ENCODE measurements at places on chromosomes 16 and 17.

DNA sequence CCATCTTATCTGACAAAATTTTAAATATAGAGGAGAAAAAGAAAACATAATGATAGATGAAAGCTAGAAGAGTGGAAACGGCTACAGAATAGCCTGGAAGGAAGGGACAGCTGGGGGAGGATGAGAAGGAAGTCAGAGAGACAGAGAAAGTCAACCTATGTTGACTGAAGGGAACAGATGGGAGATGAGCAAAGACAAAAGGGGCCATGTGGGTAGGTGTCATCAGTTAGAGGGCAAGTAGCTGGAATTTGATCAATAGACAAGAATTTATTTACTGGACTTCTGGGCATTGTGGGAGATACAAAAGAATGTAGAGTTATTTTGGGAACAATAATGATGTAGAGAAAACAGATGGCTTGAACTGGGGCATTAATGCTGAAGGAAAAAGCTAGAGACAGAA is 194.4 kb downstream of the ANKFN1 start:
- DNase-seq, result no peak

DNA sequence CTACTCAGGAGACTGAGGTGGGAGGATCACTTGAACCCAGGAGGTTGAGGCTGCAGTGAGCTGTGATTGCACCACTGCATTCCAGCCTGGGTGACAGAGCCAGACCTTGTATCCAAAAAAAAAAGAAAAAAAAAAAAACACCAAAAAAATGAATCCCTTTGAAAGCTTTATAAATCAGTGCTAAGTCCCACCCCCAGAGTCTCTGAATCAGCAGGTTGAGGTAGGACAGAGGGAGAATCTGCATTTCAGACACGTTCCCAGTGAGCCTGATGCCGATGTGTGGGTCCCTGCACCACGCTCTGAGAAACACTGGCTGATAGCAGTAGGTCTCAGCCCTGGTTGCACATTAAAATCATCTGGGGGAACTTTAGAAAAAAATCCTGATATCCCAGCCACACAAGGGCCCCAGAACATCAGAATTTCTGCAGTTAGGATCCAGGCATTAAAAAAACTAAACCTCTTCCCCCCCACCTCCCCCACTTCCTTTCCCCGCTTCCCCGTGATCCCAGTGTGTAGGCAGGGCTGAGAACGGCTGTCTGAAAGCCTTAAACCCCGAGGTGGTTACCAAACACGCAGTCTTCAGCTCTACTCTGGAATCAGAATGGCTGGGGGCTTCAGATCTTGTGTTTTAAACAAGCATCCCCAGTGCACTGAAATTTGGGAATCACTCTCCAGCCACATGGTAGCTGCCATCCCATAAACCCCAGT is 27.3 kb upstream of the GPRC5B start:
- no peak for DNase-seq

DNA sequence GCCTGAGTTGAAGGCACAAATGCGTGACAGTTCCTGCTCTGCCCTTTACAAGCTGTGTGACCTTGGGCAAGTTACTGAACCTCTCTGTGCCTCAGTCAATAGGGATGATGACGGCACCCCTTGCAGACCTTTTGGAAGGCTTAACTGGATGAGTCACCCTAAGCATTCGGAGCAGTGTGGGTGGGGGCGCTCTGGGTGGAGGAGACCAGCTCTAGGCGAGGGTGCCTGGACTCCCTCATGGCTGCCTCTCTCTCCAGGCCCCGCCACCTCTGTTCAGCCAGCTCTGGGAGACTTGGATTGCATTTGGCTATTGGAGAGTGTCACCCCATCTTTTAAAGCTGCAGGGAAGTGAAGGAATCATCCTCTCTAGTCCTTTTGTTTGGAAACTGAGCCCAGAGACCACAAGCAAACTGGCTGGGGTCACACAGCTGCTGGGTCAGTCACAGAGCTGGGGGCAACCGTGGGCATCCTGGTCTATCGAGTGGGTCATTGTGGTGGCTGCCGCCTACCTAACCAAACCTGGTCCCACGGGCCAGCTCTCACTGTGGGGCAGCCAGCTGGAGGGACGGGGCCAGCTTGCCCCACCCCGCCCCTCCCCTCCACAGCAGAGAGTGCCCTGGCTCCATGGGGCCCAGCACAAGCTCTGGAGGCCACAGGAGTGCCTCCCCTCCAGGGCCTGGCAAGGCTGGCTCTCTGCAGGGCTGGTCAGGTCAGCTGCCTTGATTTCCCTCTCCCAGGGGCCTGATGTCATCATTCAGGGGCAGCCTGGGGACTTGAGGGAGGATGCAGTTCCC is 20.2 kb upstream of the GSE1 start:
- no peak for DNase-seq

DNA sequence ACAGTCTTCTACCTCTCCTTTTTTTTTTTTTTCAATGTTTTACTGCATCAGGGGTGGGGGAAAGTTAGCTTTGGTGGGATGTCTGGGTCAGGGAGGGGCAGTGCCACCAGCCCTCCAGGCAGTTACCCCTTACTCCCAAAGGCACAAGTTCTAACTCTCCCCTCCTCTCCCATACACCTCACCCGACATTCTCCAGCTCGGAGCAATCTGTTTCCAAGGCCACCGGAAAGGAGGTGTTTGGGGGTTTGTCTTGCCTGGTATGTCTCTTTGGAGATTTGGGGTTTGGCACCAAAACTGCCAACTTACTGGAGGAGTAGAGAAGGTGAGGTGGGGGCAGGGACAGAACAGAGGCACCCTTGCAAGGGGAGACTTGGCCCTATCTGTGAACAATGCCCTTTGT is 4.7 kb downstream of the DLX3 start:
- DNase-seq, result no peak

DNA sequence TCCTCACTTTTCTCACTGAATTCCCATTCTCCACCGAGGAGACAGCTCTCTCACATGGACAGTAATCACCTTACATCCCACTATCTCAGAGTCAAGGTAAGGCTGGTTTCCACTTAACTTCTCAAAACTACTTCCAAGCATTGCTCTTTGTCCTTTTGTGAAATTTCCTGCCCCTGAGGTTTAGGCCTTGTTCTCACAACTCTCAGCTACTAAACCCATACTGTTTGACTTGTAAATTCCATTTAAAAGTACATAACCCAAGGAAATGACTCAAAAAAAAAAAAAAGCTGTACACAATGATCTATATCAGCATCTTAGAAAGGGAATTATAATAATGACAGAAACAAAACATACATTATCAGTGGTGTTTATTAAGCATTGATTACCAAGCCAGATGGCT is 8.8 kb downstream of the CDC27 start:
- no peak for DNase-seq

- DNase-seq, result no peak
Measured at GRCh38 chr17:49952209-49952911, 16.6 kb upstream of the DLX4 start.

DNA sequence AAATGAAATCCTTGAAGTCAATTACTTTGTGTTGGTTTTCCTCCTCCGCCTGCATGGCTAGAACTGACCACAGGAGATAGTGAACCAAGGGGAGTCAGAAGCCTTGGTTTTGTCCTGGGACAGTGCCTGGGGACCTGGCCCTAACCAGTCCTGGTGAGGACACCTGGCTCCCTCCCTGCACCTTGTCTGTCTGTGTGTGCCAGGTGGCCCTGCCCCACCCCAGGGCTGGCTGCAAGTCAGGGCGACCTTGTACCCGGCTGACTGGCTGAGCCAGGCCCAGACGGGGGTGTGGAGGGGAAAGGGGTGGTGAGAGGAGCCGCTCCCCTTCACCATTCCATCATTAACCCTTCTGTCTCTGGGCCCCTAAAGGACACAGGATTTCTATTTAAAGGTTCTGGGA is 3.4 kb downstream of the RAPGEFL1 start:
- DNase-seq, result no peak

- no peak for DNase-seq
Measured at GRCh38 chr16:78225919-78226318, 126.5 kb downstream of the WWOX start.

- DNase-seq, result no peak
Measured at GRCh38 chr17:19645734-19646201, 2.8 kb upstream of the ALDH3A2 start.

All from cortex of kidney (tissue), 1 donor.